ENCODE measurements at places on chromosomes 6 and 20.

GRCh38 chr6:139644821-139645220 is 270.4 kb upstream of the CITED2 start:
- DNase-seq, result no peak

GRCh38 chr6:27474172-27474465 is 1.2 kb upstream of the ZNF184 start:
- DNase-seq, result no peak

GRCh38 chr20:47248448-47248966 is 108.0 kb downstream of the ZMYND8 start:
- DNase-seq, result no peak

DNA sequence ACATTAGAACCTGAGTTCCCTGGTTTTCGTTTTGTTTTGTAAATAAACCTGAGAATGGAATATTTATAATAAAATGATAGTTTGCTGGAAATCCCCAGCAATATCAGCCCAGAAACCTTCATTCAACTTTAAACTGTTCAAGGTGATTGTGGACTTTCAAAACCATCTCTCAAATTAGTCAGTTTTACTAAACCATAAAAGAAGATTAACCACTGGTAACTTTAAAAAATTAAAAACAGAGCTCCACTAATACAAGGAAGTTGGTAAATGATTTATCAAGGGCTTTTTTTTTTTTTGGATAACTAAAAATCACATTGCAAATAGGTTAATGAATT is 10.0 kb downstream of the MBOAT1 start:
- no peak for DNase-seq

GRCh38 chr6:69771158-69771906 is 25.5 kb downstream of the LMBRD1 start:
- no peak for DNase-seq

DNA sequence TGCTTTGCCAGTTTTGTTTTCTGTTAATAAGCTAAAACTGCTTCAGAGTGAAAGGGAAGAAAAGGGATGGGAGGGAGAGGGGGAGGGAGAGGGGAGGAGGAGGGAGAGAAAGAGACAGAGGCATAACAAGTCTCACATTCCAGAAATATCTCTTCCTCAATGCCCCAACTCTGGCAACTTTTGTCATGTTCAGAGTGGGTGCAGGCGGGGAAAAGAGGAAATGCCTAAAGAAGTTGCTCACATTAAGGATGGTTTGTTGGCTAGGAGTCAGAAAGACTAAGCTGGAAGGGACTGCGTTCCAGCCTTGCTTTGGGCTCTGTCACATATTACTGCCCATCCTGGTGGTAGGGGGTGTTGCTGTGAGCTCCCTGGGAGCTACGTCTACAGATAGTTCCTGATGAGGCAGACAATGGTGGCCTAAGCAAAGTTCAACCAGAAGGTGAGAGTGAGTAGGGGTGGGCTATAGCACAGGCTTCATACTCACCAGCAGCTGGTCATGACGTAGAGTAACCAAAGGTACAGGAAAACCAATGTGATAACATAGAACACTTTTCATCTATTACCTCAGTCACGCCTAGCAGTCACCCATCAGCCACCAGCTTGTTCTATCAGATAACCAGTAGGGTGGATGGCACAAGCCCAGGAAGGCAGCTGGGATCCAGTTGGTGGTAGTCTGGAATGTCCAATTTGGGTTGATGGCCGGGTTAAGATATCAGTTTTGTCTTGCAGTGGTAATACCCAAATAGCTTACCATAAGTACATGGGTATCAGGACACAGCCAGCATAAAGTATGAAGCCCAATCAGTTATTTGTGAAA is 2.1 kb downstream of the TSPYL4 start:
- no peak for DNase-seq

DNA sequence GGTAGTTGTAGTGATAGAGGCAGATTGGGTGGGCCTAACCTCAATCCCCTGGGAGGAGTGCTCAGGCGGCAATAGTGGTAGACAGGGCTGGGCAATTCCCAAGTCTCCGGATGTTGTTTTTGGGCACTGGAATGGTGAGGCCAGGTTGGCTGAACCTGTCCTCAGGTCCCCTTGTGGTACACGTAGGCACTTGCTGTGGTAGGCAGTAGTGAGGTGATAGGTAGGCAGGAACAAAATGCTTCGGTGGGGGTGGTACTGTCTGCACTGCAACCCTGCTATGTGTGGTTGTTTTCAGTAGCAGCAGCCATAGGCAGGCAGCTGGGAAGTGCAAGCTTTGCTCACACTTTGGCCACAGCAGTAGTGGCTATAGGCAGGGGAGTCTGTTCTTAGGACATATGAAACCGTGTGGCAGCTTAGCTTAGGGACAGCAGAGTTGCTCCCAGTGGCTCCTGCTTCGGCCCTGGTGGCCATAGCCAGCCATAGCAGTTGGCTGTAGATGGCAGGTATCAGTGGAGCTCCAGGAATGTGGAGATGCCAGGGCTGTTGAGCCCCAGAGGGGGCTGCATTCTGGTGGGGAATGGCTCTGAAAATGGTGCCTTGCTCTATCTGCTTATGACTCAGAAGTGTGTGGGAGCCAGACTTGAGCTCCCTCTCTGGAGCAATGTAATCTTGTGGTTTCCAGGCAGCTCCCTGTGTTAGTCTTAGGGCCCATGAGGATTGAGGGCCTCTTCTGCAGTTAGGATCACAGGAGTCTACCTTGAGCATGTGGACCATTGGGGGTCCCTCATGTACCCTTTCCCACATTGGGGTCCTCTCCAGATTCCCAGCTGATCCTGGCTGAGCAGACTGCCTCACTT is 241.8 kb upstream of the BMP2 start:
- peak; percentile 7 for DNase-seq

DNA sequence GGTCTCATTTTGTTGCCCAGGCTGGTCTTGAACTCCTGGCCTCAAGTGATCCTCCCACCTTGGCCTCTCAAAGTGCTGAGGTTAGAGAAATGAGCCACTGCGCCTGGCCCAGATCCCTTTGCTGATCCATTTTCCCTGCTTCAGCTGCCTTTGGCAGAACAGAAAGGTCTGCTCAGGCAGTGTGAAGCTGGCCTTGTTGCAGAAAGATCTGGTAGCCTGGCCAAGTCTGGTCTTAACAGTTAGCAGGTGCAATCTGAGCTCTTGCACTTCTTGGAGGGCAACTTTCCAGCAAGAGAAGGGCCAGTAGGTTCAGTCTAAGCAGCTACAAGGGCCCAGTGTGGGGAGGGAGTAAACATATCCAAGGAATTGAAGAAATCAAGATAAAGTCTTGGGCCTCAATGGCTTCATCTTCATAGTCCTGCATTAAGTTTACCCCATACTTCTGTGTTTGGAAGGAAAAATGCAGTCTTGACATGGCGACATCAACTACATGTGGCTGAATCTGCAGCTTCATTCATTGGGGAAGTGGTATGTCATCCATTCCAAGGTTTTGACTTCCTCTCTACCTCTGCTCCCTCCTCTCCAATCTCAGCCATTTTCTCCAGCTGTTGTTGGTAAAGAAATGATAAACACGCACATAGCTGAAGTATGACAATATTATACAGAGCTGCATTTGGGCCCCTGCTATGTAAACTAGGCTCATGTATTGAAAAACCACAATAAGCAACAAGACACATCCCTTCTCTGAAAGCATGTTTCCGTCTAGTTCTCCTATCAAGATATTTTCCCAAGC is 39.0 kb upstream of the NEDD9 start:
- DNase-seq, result no peak

- DNase-seq, result no peak
These were observed 300.1 kb upstream of the KCNQ5 start for GRCh38 chr6:72321788-72322187.

DNA sequence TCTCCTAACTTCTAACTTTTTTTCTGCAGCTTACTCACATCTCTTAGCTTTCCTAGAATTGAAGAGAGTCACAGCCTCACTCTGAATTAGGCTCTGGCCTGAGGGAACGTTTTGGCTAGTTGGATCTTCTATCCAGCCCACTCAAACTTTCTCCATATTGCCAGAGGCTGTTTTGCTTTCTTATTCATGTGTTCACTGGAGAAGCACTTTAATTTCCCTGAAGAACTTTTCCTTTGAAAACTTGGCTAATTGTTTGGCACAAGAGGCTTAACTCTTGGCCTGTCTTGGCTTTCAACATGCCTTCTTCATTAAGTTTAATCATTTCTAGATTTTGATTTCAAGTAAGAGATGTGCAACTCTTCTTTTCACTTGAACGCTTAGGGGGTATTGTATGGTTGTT is 138.2 kb upstream of the PLCB4 start:
- no peak for DNase-seq

DNA sequence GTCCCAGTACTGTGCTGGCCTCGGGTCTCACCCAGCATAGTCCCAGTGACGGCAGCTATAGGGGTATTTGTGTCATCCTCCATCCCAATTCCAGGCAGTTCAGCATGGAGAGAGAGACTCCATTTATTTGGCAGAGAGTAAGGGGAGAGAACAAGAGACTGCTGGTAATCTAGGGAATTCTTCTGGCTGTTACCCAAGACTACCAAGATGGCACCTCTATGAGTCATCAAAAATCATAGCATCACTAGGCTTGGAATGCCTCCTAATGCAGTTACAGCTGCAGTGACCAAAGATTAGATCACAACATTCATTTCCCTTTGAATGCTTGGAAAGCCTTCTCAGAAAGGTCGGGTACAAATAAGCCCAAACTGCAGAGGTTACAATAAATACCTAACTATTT is 660.4 kb upstream of the FLRT3 start:
- DNase-seq, result no peak

DNA sequence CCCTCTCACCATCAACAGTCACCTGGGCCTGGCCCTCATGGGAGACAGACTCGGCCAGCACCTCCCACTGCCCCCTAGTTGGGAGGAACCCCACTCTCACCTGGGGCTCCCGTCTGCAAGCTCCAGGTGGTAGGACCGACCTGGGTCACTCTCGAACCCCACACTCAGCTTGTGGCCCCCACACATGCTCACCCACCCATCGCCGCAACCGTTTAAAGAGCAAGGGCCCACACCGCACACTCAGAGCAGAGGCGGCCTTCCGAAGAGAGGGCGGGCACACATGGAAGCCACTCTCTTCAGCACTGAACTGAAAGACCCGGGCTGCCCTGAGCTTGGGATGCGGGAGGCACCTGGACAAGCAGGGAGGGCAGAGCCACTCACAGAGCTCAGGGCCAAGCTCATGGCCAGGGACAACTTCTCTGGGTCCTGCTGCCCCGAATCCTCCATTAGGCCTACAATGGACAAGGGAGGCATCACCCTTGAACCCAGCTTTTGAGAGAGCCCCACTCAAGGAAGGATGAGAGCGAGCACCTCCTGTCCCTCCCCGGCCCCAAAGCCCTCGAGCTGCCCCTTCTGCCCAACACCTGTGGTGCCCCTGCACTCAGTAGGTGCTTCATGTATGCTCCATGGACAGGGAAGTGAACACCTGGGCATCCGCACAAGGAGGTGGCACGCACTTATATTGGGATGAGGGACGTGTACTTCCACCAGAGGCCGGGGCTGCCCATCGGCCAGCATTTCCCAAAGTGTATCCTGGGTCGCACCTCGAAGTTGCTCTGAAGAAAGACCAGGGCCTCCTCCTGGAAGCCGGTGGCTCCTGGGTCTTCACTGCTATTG is 50.4 kb downstream of the YTHDF1 start:
- DNase-seq, result no peak

GRCh38 chr20:36541768-36542488 is 609 bp downstream of the MYL9 start:
- no peak for DNase-seq

DNA sequence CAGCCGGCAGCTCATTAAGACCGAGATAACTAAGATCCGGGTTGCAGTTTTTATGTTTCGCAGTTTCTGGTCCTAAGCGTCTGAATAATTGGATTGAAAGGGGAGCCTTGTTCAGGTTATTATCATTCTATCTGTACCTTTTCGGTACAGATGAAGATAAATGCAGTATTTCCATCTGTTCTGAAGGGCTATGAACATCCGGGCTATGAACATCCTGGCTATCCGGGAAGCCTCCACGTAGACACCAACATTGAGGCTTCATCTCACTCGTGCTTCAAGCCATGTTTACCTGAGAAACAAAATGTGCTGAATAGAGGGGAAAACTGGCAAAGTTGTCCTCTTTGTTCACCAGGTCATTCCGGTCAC is 399 bp upstream of the REPS1 start:
- no peak for DNase-seq

DNA sequence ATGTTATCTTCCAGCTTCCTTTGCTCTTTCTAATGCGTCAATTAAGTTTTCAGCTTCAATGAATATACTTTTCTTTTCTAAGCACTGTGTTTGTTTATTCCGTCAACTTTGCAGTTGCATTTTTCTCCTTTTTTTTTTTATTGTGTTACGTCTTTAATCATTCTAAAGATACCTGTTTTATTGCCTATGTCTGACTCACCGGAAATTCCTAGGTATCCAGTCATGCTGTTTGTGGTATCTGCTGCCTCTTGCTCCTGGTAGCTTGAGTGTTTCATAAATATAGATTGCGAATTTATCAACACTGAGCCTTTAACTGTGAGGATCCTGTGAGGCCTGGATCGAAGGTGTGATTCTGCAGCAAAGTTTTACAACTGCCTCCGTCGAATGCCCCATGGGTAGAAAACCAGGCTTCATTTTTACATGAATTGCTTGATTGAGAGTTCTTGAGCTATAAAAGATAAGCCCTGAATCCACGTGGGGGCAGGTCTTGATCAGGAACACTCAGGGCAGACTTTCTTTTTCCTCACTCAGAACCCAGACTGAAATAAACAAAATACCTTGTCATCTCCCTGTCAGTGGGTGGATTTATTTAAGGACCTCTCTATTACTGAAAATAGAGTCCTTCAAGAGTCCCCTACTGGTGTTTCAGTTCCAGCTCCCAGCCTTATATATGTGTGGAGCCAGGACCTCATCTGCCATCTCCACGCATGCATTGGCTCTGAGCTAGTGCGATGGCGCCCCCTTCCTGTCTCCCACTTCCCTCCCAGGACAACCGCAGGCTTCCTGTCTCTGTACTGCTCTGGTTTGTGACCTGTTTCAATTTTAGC is 60.1 kb upstream of the LRRC1 start:
- DNase-seq, result peak; percentile 29

GRCh38 chr6:14533446-14533845 is 415.9 kb downstream of the CD83 start:
- no peak for DNase-seq

DNA sequence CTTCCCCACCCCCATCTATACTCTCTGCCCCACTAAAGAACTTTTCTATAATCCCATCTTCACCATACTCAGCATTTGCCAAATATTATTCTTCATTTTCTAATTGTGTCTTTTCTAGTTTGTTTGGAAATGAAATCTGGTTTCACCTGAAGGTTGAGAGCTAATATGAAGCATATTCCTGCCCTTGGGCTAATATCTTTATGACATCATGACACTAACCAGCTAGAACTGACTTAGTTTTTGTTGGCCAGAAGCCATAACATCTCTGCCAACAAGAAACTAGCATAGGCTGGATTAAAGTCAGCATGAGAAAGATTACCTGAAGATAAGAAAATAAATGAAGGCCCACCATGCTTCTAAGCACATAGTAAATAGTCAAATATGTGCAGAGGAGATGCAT is 16.7 kb downstream of the UNC5CL start:
- no peak for DNase-seq

Measured in H1 (cell line).